ENCODE measurements at places on chromosomes 6 and 20.

- no peak for DNase-seq
These were observed 2.7 kb upstream of the MEI4 start for GRCh38 chr6:77650098-77650663.

DNA sequence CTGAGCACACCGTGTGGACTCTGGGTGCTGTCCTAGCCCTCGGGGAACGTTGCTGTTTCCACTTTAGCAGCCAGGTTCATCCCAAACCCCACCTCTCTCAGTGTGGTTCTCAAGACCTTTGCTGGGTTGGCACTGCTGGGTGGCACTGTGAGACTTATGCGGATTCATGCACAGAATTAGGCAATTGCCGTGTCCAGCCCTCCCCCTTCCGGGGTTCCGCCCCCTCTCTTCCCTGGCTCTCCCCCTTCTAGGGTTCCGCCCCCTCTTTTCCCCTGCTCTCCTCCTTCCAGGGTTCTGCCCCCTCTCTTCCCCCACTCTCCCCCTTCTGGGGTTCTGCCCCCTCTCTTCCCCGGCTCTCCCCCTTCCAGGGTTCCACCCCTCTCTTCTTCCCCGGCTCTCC lies 39.8 kb upstream of the SLCO4A1 start:
- DNase-seq: peak; percentile 84

- peak; percentile 27 for DNase-seq
These were observed 145.7 kb downstream of the BTBD9 start for GRCh38 chr6:38493931-38494547.

- DNase-seq: peak; percentile 20
These were observed 4.0 kb downstream of the KIZ start for GRCh38 chr20:21129861-21130260.

DNA sequence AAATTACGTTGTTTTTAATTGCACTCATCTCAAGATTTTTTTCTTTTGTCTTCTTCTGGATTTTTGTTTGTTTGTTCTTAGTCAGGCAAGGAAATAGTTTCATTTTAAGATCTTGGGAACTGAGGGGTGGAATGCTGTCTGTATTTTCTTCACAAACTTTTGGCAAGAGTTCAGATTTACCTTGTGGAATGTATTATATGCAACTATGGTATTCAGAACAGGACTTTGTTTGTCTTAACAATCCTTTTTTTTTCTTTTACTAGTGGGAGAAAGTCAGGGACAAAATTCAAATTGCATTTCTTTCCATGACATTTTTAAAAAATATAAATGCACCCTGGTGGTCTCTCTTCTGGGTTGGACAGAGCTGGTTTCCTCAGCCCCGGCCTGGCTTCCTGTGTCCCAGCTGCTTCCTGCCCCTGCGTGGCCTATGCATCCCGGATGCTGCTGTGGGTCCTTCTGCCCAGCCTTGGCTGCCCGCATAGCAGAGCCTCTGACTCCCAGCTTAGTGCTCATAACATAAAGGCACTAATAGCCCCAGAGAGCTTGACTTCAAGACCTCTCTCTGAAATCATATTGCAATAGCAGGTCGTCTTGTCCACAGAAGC lies 520.7 kb downstream of the QKI start:
- DNase-seq: no peak

GRCh38 chr20:6819599-6819998 lies 52.1 kb downstream of the BMP2 start:
- no peak for DNase-seq

GRCh38 chr20:3247638-3248037 lies 8.6 kb upstream of the SLC4A11 start:
- peak; percentile 21 for DNase-seq

GRCh38 chr20:52312132-52312729 lies 120.7 kb upstream of the ZFP64 start:
- peak; percentile 77 for DNase-seq

GRCh38 chr6:150200428-150201100 lies 57.7 kb downstream of the PPP1R14C start:
- no peak for DNase-seq

GRCh38 chr6:164150232-164150631 lies 735.7 kb downstream of the QKI start:
- DNase-seq: no peak

GRCh38 chr6:133871131-133871530 lies 17.8 kb upstream of the TCF21 start:
- DNase-seq: no peak

DNA sequence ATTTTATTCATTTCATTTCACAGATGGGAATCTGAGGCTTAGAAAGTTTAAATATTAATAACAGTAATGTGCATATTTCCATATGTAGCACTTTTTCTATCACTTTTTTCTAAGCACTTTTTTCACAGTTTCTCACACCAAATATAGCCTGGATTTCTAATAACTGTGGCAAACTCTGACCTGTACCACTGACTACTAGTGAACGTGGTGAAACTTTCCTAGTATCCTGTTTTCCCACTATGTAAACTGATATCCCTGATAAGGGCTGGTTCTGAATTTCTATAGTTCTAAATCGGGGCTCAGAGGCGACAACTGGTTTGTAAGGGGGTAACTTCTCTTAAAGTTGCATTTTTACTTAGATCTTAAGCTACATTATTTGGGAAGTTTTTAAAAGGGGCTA lies 32.6 kb downstream of the MAP7 start:
- DNase-seq: no peak

DNA sequence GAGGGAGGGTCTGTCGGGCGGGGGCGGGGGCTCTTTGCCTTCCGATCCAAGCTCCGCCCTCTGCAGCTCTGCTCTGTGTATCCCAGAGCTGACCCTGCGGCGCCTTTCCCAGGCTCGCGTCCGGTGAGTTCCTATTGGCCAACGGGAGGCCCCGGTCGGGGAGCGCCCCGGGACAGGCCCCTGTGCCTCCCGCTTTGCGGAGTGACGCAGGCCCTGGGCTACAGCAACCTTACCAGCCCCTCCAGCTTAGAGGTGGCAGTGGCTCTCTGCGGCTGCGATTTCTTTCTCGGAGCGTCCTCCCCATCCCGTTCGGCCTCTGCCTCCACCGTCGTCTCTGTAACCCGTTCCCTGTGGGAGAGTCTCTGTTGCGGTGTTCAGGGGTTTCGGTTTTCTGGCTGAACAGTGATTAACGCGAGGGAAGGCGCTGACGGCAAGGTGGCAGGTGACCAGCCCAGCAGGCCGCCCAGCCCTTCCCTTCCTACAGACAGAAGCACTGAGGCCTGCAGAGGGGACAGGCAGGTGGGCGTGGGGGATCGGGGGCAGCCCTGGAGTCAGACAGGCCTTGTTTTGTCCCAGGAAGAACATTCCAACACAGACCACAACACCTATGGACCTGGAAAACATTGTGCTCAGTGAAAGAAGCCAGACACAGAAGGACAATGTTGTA lies 18.1 kb upstream of the CEBPB start:
- peak; percentile 87 for DNase-seq

- DNase-seq: no peak
These were observed 33.6 kb downstream of the RPRD1B start for GRCh38 chr20:38066969-38067716.

GRCh38 chr6:131488780-131489179 lies 84.2 kb upstream of the ARG1 start:
- no peak for DNase-seq

- no peak for DNase-seq
These were observed 33.7 kb upstream of the FOXQ1 start for GRCh38 chr6:1278061-1278720.

DNA sequence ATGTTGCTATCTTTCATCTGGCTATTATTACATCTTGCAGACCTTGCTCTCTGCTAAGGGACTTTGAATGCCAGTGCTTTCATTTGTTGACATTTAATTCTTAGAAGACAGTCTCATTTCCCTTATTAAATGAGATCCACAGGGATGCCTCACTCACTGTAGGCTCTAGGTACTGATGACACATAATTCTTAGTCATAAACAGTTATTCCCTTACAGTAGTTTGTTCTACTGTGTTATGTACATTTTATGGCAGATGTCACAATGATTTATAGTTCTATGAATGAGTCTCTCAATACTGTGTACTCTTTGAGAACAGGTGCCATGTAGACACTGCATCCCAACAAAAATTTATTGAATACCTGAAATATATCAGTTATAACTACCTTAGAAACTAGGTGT lies 70.3 kb downstream of the FAM83B start:
- peak; percentile 56 for DNase-seq
